ENCODE measurements at places on chromosomes 7 and 10.

DNA sequence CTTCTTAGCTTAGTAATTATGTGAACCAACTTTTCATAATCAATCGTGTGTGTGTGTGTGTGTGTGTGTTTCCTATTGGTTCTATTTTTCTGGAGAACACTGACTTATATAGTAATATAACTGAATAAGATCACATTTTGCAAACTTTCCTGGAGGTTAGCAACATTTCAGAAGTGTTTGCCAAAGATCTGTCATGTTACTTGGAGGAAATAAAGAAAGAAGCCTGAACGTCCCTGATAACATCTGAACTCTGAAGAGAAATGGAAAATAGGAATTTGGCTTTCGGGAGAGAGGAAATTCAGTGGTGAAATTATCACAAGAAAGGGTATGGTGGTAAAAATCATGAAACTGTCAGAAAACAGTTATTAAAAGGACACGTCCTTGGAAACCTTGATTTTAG lies 984.4 kb upstream of the AUTS2 start:
- H3K4me1 ChIP-seq, result no peaks in the 10 kb centered on the region
- no peaks in the 10 kb centered on the region for H3K36me3 ChIP-seq
- H3K27ac ChIP-seq, result no peak overlapping the region
- no peak for DNase-seq

DNA sequence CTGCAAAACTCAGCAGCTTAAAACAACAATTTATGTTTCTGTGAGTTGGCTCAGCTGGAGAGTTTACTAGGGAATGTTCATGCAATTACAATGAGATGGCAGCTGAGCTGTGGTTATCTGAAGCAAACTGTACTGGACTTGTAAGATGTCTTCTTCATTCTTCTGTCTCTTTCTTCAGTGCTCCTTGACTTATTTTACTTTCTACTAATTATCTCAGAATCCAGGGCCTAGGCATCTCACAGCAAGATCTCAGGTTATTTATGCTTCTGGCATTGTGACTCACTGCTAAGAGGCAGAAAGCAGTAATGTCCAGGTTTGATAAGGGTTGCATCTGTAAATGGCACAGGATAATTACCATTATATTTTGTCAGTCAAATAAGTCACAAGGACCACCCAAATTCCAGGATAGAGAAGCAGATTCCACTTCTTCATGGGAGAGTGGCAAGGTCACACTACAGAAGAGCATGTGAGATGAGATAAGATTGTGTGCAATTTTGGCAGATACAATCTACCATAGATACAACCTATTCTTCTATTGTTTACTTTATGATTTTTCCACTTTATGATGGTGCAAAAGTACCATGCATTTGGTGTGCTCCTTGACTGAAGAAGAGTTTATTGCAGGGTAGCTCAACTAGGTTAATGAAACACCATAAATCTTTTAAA lies 16.8 kb downstream of the VIM start:
- no peaks in the 10 kb centered on the region for H3K4me1 ChIP-seq
- no peak overlapping the region for H3K27ac ChIP-seq
- no peaks in the 10 kb centered on the region for H3K36me3 ChIP-seq
- DNase-seq, result no peak
- no peak overlapping the region for H3K4me3 ChIP-seq
- no peaks in the 10 kb centered on the region for H3K27me3 ChIP-seq

DNA sequence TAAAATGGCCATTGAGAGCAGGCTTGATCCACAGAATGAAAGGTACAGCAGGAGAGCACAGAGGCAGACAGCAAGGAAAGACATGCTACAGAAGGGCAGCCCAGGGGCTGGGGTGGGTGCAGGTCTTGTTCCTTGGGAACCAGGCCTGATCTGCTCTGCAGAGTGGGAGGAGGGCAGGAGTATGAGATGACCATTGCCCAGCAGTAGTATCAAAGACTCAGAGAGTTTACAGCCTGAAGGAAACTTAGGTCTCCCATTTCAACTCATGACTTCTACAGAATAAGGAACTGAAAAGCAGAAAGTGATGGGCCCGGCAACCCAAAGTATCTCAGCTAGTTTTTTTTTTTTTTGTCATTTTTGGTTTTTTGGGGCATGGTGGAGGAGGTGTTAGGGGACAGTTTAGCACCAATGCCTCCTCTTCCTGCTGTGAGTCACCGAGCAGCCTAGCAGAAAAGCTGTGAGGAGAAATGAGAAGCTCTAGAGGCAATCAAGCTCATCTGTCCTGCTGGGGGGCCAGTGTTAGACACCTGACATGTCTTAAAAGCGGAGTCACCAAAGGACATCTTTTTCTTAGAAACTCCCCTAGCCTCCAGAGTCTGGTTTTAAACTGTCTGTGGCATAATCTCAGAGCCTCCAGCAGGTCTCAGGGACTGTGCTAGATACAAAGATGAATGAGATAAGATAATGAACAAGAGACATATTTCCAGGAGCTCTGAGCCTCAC lies 34.3 kb upstream of the HERPUD2 start:
- H3K27me3 ChIP-seq, result no peaks in the 10 kb centered on the region
- no peak for DNase-seq
- H3K36me3 ChIP-seq, result no peaks in the 10 kb centered on the region
- no peak overlapping the region for H3K4me3 ChIP-seq
- no peaks in the 10 kb centered on the region for H3K4me1 ChIP-seq
- no peak overlapping the region for H3K27ac ChIP-seq

DNA sequence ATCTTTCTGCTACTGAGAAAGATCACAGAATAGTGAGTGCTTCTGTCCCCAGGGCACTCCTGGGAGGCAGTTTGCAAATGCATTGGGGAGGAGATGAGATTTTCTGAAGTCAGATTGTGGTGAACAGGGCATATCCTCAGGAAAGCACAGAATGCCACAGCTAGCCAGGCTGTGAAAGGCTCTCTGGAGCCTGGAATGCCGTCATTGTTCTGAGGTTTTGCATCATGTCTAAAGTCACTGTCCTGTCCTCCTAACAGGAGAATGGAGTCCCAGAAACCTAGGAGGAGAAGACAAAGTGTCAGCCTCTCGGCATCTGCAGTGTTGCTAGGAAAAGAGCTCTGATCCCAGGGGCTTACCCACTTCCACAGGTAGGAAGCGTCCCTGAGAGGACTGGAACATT lies 69.2 kb upstream of the IGFBP3 start:
- no peaks in the 10 kb centered on the region for H3K27me3 ChIP-seq
- no peaks in the 10 kb centered on the region for H3K4me1 ChIP-seq
- no peak overlapping the region for H3K4me3 ChIP-seq
- DNase-seq, result no peak
- no peaks in the 10 kb centered on the region for H3K36me3 ChIP-seq

DNA sequence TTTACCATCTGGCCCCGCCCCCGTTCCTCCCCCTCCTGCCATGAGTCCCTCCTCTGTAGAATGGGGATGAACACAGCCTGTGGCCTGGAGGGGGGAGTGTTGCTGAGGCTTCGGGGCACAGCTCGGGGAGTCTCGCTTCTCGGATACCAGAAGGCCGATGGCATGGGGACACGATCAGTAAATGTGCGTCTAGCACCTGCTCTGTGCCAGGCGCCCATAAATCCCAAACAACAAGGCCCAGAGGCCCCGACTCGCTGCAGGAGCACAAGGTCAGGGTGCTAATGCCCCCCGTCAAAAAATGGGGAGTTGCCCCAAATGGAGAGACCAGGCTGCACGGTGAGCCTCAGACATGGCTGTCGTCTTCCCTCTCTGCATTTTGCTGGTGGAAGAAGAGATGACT lies 40.7 kb downstream of the JAKMIP3 start:
- DNase-seq, result no peak
- no peaks in the 10 kb centered on the region for H3K36me3 ChIP-seq
- H3K27me3 ChIP-seq, result no peaks in the 10 kb centered on the region
- no peaks in the 10 kb centered on the region for H3K4me1 ChIP-seq
- H3K27ac ChIP-seq, result no peak overlapping the region

- no peak for DNase-seq
- H3K36me3 ChIP-seq, result peaks cover 24% of the 10 kb centered on the region
- no peaks in the 10 kb centered on the region for H3K4me1 ChIP-seq
- H3K27me3 ChIP-seq, result no peaks in the 10 kb centered on the region
Observed at GRCh38 chr7:6159524-6160031, 112.8 kb downstream of the CYTH3 start.
